ENCODE measurements at places on chromosomes 3 and 15.

DNA sequence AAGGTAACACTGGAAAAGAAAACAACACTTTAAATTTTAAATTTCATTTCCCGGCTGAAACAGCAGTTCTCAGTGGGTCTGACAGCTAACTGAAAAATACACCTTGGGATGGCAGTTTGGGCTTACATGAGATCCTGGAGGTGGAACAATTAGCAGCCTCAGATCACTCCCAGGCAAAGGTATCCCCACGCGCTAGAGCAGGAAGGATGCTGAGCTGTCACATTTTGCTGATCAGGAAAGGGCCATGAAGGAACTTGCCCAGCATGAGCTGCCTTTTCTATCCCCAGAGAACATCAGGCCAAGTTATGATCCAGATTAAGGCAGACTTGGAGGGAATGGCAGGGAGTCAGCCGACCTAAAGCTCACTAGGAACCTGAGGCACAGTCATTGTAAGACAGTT lies 204.8 kb upstream of the SLC2A2 start:
- no peak for DNase-seq

DNA sequence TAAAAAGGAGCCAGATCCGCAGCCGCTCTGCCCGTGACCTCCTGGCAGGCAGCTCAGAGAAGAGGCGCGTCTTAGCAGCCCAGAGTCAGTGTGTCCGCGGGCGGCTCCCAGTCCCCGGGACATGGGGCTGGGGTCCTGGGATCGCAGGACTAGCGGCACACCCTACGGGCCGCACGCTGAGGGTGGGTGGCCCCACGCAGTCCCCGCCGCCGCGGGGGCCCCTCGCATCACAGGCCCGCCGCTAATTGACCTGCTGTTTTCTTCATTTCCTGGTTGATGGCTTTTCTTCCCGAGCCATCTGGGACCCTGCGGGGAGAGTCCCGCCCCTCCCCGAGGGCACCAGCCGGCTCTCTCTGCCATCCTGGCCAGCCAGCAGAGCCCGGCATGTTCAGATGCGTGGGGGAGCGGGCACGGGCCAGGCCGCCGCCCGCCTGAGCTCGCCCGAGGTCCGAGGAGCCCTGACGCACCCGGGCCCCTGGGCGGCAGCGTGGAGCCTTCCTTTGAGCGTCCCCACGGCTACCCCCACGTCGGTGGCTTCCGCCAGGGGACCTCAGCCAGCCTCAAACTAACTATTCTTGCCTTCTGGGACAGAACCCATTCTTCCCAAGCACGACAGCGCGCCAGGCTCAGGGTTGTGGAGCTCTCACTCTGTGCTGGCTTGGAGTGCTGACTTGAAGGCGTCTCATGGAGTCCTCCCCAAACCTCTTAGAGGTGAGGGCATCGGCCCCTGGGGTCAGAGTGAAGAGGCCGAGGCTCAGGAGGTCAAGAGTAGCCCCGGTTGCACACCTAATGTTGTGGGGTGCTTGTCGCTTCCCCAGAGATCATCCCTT lies 34.6 kb upstream of the CACNA2D3 start:
- DNase-seq: no peak

DNA sequence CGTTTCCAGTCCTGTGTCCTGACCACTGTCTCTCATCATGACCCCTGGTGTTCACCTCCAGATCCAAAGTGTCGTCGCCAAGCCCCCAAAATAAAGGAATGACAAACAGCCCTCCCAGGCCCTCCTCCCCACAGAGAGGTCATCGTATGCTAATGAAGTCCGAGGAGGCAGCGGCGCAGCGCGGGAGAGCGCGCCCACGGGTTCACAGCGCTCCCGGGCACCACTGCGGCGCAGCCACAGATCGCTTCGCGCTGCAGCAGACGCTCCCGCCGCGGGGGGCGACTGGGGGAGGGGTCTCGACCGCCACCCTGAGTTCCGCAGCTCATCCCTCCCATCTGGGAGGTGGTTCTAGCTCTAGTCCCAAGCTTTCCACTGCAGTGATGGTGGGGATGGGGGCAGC lies 1.3 kb downstream of the DGKG start:
- DNase-seq: no peak

DNA sequence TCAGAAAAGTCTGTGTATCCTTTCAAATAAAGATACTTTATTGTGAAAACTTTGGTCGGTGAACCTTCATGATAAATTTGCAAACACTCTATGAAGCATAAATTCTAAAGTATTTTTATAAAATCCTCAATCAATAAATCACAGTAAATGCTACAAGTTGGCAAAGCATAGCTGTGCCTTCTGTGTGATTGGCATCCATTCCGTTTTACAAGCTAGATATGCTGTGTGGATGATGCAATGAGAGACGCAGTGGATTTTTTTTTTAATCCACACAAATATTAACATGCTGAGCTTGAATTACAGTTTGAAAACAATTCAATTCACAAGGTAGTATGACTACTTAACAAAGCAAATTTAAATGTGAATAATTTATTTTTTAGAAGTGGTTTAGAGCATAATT lies 937.2 kb downstream of the ZPLD1 start:
- no peak for DNase-seq

DNA sequence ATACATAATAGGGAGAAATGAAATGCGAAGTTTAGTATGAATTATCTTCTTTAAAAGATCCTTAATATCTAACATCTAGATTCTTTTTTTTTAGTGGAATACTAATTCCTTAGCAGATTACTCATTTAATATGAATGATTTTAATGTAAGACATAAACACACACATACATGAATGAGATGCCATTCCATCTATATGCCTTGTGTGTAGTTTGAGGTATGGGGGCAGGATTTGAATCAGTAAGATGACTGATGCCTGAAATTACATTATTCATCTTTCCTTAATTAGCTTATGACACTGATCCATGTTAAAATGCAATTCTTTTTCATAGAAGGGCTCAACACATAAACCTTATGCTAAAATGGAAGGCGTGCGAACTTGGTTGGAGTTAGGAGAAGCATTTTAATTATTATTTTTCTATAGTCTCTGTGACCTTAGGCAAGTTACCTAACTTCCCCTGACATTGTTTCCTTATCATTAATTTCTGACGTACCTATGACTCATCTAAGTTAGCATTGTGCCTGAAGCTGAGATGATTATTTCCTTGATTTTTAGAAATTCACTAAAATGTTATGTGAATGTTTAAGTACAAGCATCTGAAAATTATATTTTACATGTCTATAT lies 10.8 kb upstream of the BNIP2 start:
- DNase-seq: no peak

GRCh38 chr3:101873619-101874018 lies 24.3 kb downstream of the NFKBIZ start:
- no peak for DNase-seq

DNA sequence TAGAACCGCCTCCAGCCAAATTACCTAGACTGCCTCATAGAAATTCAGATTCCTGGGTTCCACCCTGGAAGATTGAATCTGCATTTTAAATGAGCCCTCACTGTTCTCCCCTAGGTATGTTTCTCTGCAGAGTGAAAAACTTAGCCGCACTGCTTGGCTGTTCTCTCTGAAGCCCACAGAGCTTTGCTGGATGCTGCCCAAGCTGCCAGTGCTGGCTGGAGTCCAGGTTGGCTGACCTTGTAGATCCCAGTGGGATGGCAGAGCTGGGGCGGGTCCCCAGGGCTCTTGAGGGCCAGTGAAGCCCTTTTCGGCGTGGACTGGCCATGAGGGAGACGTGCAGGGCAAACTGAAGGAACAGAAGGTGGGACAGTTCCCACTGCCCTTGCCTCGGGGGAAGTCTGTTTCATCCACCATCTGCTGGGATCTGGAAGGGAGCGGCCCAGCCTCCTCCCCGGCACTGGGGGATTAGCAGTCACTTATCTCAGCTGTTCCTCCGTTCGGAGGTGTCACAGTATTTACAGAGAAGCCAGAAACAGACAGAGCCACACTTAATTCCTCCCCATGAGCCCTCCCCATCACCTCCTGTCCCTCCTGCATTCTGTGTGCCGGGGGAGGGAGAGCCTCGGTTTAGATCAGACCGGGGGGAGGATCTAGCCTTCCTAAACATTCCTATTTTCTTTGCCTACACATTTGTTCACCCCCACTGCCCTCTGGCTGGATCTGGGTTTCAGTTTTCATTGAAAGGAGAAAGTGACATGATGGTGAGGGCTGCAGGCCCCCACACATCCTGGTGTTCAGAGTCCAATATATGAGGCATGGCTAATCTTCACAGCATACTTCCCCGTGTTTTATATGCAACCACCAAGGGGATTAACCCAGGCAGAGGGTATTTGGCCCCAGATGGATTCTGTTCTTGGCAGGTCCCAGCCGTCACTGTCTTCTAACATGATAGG lies 4.1 kb upstream of the ACTC1 start:
- no peak for DNase-seq

DNA sequence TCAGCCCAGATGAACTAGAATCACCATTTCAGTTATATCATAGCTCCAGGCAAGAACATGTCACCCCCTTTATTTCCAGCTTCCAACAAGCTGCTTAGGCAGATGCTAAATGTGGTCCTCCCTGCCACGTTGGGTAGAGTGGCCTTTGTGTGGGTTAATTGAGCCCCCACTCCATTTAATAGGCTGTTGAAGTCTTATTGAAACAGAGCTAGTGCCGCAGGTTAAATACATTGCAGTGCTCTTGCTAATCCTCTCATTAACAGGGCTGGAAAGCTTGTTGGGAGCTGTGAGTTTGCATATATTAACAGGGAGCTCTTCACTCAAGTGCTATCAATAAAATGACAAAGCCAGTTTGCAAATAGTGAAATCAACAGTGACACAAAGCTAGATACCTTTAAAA lies 248.4 kb upstream of the CMC1 start:
- no peak for DNase-seq

- no peak for DNase-seq
Observed at GRCh38 chr3:9852528-9852927, 8.7 kb upstream of the RPUSD3 start.

GRCh38 chr3:15629860-15630597 lies 28.5 kb downstream of the BTD start:
- peak; percentile 90 for DNase-seq

Measured in MM.1S (cell line).